ENCODE measurements at places on chromosomes 7 and 10.
A peak's percentile ranks its signal among the peaks of the same experiment; 100 is the strongest.

DNA sequence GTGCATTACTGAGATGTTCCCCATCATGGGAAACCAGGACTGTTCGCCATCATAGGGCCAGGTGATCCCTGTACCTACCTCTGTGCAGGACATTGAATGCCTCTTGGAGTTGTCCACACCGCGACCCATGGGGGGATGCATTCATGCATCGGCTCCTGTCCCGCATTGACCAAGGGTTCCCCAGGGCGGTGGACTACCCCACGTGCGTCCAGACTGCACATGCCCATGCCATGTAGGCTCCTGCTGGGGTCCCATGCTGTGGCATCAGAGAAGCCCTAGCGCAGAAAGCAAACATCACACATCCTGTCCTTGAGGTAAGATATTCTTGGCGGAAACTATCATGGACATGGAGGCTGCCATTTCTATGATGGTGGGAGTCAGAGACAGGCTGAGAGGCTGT lies 121.6 kb upstream of the UNC5B start:
- DNase-seq: no peak

GRCh38 chr10:70918851-70919530 lies 30.6 kb upstream of the PCBD1 start:
- DNase-seq: peak; percentile 16

DNA sequence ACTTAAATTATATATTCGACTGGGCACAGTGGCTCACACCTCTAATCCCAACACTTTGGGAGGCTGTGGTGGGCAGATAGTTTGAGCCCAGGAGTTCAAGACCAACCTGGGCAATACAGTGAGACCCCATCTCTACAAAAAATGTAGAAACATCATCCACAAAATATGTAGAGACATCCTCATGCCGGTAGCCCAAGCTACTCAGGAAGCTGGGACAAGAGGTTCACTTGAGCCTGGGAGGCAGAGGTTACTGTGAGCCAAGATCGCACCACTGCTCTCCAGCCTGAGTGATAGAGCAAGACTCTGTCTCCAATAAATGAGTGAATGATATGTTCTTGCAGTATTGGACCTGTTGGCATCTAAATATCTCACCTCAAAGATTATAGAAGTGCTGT lies 22.6 kb upstream of the TNS3 start:
- DNase-seq: no peak

- no peak for DNase-seq
Measured at GRCh38 chr10:132528064-132528691, 9.4 kb upstream of the INPP5A start.

- no peak for DNase-seq
Measured at GRCh38 chr7:28530175-28530802, 118.0 kb downstream of the CREB5 start.

- DNase-seq: no peak
Measured at GRCh38 chr10:125628104-125629049, 54.6 kb downstream of the TEX36 start.

GRCh38 chr10:132259702-132260482 lies 47.9 kb downstream of the STK32C start:
- DNase-seq: no peak

- DNase-seq: no peak
Measured at GRCh38 chr10:21135023-21135931, 238.2 kb upstream of the NEBL start.

GRCh38 chr7:157687845-157688532 lies 351.2 kb downstream of the DNAJB6 start:
- DNase-seq: no peak

- DNase-seq: no peak
Measured at GRCh38 chr7:93817526-93817925, 73.0 kb downstream of the TFPI2 start.

DNA sequence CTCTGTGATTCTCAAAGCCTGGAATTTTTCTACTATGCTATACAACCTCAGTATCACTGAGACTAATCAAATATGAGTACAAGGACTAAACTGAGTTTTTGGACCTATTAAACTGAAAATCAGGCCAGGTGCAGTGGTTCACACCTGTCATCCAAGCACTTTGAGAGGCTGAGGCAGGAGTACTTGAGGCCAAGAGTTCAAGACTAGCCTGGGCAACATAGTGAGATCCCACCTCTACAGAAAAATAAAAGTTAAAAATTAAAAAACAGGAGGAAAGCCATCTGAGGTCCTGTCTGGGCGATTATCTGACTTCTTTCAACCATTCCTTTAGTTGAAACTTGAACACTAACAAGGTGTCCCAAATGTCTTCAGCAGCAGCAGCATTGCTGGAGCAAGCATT lies 7.0 kb downstream of the XRCC2 start:
- DNase-seq: no peak

DNA sequence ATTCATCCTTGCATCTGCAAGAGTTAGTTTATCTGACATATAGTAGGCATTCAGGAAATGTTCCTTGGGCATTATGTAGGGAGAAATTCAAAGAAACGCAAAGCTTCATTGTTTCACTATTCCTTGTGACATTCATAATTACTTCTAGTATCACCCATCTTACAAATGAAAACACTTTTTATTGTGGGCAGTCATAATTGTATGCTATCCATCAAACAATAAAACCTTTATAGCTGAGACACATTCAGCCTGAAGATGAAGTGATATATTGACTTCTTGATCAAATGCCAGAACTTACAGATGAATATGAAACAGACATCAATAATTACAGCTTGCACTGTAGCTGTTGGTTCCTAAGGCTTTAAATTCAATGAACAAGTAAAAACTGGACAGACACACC lies 36.4 kb downstream of the FAM204A start:
- DNase-seq: no peak

GRCh38 chr7:151091431-151091830 lies 5.2 kb downstream of the AGAP3 start:
- DNase-seq: no peak

- no peak for DNase-seq
Measured at GRCh38 chr7:128121711-128122530, 90.7 kb upstream of the LRRC4 start.

DNA sequence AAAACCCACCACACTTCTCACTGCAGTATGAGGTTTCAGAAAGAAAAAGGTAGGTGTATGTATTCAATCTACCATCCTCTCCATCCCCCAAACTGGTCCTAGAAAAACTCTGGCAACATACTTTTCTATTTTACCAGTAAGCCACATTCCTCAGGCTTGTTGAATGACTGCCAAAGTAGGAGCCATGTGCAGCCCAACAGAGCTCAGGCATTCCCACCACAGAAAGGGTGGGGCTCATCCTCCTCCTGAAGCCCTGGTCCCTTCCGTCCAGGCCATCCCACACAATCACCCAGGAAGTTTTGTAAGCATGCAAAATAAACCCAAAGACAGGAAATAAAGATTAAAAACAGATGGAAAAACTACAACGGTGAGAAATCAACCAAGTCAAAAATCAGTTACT lies 57.2 kb downstream of the MAD1L1 start:
- DNase-seq: no peak

DNA sequence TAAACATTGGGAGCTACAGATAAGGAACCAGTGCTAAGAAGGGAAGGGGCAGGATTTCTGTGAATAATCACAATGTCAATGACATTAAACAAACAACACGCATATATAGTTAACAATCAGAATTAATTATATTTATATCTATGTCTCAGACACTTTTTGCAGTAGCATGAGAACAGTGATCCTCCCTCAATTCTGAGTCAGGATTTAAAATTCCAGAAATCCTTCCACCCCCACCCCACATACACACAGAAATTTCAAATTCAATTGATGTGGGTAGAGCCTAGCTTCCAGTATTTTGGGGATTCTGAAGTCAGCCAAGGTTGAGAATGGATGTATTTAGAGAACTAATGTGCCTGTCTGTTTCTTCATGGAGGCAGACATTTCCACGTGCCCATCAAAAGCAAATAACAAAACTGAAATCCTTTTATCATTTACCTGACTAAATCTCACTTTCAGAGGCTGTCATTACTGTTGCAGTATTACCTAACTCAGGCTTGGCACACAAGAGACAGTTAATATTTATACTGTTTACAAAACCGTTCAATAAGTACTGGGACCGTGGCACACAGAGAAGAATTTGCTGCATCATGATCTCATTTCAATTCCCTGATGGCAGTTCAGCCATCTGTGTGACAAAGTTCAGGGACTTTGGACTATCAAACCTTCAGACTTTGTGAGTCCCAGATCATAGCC lies 116.6 kb upstream of the PALS2 start:
- DNase-seq: peak; percentile 15

- DNase-seq: no peak
Measured at GRCh38 chr7:120628251-120628650, 229.7 kb downstream of the TSPAN12 start.

GRCh38 chr7:82247814-82248433 lies 195.7 kb downstream of the CACNA2D1 start:
- DNase-seq: no peak

DNA sequence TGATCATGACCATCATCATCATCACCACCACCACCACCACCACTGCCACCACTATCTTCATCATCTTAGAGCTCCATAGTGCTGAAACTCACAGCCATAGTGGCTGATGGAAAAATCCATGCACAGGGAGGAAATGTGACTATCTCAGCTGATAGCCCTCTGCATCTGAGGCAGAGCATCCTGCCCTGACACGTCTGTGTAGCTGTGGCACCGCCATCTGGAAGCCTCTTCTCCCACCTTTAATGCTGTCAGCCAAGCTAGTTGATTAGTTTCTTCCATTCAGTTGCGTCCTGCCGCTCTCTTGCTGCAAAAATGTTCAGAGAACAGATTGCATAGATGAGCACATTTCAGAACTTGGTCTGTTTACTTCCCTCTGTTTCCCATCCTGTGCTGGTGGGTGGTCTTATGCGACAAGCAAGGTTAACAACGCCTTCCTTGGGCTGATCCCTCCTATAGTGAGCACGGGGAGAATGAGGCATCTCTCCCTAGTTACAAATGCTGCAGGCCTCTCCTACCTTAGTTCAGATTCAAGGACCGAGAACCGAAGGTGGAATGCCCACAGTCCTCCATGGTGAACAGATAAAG lies 478.6 kb downstream of the PLXNA4 start:
- no peak for DNase-seq

GRCh38 chr10:14889318-14889717 lies 10.7 kb downstream of the SUV39H2 start:
- DNase-seq: no peak

GRCh38 chr7:98396768-98397167 lies 4.1 kb downstream of the BAIAP2L1 start:
- DNase-seq: no peak

DNA sequence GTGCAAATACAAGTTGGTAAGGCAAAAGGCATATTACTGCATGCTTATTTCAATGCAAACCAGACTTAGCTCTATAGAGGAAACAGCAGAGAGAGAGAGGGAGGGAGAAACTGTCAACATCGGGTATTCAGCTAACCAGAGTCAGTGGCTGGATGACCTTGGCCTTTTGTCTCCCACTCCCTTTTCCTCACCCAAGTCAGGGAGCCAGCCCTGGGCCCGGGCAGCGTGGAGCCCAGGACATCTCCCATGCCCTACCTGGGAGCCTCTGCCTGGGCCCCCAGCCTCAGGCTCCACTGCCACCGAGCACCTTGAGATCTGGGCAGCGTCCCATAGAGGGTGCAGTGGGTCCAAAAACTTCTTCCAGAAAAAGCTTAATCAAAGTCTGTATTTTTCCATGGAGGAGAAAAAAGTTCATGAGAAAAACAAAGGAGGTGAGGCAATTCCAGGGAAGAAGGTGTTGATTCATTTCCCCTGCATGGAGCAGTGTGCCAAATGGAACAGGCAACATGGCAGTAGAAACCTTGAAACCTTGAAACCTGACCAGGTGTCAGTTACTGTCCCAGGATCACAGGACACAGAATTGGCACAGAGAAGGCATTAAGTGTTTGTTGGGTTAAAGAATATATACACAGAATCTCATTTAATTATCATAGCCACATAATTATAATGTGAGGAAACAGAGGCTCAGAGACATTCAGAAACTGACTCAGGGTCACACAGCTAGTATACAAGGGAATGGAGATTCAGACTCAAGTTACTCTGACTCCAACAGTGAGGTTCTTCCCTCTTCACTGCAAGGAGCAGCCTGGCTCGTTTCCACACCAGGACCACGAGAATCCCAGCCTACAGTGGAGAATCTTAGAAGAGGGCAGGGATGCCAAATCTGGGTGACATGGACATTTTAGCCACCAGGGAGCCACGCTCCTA lies 5.8 kb upstream of the NCOA4 start:
- DNase-seq: no peak

GRCh38 chr7:100418930-100419659 lies 9.4 kb downstream of the ZCWPW1 start:
- DNase-seq: no peak

DNA sequence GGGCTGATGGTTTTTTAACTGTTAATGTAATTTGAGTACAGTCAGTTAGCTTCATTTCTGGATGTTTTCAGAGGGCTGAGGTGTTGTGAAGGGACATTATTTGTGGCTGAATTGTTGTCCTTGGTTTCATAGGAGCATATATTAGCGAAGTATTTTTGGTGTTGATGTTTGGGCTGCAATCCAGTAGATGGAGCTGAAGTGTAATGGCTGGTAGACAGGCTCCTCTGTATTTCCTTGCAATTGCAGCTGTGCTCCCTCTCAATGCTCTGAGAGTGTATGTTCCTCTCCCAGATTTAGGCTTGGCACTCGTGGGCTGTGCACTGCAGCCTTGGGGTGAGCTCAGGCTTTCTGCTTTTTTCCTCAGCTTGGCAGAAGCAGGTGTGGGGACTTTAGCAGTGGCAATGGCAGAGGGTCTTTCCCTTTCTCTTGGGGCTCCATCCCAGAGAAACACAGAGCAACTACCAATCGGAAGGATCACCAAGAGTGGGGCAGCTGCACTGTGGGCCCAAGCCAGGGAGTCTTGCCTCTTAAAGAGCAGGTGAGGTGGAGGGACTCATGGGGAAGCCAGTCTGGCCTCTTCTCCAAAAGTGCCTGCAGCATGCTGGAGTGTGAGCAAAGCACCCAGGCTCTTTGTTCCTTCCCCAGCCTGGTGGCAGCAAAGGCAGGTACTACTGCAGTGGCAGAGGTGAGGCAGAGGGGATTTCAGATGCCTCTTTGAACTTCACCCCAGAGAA lies 544.4 kb downstream of the SH2D4B start:
- no peak for DNase-seq

GRCh38 chr7:64884085-64884912 lies 18.8 kb upstream of the ZNF273 start:
- no peak for DNase-seq

GRCh38 chr7:106054156-106054910 lies 57.8 kb downstream of the SYPL1 start:
- no peak for DNase-seq

- DNase-seq: no peak
Measured at GRCh38 chr10:88870089-88870488, 10.0 kb upstream of the STAMBPL1 start.

DNA sequence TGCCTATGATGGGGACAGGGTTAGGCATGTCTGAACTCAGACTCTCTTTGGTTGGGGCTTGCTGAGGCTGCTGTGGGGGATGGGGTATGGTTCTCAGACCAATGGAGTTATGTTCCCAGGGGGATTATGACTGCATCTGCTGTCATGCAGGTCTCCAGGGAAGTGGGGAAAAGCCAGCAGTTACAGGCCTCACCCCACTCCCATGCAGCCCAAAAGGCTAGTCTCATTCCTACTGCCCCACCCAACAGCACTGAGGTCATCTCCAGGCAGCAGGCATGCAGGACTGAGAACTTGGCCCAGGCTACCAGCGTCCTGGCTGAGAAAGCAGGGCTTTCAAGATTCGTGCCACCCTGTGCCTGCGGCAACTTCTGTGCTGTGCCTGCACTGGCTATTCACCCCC lies 373.3 kb downstream of the HTR7 start:
- DNase-seq: no peak
